Breast epithelium (tissue), 4 donors: ENCODE measurements at places on chromosomes 6 and 20.

- DNase-seq, result no peak
These were observed 19.5 kb upstream of the SLC22A7 start for GRCh38 chr6:43278524-43279078.

GRCh38 chr6:139311831-139312230, 20.0 kb upstream of the TXLNB start:
- no peak for DNase-seq

DNA sequence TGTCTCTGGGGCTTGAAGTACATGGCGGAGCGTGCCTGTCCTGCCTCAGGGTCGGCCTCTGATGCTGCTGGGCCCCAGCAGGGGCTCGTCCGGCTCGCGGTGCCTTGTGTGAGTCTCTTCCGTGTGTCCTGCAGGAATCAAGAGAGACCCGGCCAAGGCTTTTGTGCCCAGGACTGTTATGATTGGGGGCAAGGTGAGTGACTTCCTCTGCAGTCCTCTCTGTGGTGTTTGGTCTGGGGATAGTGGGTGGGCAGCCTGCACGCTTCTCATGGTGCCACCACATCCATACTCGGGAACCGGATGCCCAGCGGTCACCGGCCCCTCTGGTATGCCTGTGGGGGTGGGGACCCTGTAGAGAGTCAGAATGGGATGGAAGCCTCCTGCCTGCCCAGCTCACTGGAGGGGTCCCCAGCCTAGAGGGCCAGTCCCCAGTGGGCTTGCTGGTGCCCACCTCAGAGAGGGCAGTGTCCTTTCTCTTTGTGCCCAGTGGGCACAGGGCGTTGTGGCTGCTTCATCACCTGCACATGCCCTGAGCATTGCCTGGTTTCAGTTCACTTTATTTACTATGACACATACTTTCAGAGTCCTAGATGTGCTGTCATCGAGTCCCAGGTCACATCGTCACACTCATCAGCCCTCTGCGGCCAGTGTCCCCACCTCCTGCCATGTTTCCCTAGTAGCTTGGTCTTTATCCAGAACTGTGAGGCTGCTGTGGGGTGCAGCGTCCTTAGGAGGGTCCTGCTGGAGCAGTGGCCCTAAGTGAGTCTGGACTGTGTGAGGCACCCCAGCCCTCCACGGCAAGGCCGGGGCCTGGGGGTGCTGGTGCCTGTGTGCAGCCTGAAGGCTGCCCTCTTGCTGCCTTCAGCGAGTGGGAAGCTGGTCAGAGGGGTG, 40.7 kb downstream of the PYGB start:
- no peak for DNase-seq

GRCh38 chr20:8471465-8471864, 339.4 kb downstream of the PLCB1 start:
- no peak for DNase-seq

- DNase-seq, result no peak
These were observed 459.2 kb downstream of the RFPL4B start for GRCh38 chr6:112806163-112806865.

GRCh38 chr6:148727104-148727503, 19.7 kb upstream of the UST start:
- no peak for DNase-seq

DNA sequence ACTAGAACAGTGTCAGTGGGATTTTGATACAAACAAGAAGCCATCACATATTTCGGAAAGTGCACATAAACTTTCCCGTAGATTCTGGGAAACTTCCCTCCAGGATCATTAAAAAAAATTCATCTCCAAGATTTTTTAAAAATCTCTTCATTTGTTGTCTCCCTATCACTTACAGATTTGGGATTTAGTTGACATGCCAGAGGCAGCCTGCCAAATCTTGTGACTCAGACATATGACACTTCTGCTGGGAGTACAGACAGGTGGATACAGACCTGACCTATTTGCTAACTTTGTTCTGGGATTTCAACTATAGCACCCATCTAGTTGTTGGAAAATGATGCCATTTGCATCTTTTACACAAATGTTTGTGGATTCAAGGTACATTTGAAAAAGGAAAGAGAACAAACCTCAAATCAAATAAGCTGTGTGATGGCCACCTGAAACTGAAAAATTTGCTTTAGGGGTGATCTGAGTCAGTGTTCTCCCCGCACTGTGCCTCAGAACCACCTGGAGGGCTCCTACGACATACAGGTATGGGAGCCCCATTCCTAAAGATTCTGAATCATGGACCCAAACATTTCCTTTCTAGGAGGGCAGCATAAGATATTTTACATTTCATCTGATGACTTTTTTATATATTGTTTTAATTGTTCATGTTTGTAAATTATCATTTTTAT, 21.9 kb upstream of the CD2AP start:
- DNase-seq, result no peak

- DNase-seq, result peak; percentile 70
These were observed 52.6 kb upstream of the NAA20 start for GRCh38 chr20:19964289-19965265.

DNA sequence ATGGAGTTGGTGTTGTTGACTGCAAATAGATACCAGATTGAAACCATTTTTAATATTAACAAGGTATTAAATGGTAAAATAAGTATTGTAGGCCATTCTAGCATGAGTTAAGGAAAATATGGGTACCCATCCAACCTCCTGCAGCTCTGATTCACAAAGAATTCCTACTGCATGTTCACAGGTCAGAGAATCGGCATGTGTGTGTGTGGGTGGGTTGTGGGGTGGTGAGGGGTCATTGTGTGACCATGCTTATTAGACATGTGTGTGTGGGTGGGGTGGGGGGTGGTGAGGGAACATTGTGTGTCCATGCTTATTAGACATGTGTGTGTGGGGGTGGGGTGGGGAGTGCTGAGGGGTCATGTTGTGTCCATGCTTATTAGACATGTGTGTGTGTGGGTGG, 3.2 kb downstream of the IYD start:
- DNase-seq, result no peak

DNA sequence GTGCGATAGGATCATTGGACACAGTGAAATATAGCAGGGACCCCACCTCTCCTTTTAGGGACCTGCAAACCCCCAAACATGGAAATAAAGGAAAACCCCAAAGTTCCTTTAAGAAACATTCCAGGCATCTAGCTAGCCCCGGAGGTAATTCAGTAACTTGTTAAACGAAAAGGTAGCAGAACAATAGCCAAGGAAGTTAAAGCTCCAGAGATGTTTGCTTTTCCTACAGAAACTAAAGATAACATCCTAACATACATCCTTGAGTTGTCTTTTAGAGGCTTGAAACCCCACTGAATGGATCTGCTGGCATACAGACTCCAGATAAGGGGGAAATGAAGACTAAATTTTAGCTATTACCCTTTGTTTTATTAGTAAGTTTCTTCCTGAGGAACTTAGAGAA, 51.0 kb downstream of the FAM184A start:
- no peak for DNase-seq

DNA sequence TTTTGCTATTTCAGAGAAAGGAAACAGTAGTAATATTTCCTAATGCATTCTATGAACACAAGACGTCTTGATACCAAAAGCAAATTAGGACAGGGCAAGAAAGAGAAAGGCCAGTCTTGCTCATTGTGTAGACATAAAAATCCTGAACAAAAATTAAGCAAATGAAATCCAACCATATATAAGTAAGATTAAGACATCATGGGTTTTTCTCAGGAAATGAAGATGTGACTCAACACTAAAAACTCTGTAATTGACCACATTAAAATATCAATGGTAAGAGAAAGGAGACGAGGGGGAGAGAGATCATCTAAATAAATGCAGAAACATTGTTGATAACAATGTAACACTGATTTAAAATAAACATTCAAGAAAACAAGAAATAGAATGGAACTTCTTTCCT, 205.4 kb downstream of the SOD2 start:
- DNase-seq, result no peak

DNA sequence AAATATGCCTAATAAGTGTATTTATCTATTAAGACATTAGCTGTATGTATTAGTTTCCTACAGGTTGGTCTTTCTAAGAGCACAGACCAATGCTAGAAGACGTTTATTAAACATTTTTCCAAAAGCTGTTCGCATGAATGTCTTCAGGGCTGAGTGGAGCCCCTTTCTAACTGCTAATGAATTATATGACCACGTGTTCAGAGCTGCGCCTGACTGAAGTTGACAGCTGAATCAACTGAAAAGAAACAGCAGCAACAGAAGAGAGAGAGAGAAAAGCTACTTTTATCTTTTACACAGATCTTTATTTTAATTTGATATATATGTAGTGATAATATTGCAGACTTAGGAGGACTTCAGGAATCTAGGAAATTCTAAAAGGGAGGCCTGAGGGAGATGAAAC, 75.2 kb upstream of the ARID1B start:
- no peak for DNase-seq

DNA sequence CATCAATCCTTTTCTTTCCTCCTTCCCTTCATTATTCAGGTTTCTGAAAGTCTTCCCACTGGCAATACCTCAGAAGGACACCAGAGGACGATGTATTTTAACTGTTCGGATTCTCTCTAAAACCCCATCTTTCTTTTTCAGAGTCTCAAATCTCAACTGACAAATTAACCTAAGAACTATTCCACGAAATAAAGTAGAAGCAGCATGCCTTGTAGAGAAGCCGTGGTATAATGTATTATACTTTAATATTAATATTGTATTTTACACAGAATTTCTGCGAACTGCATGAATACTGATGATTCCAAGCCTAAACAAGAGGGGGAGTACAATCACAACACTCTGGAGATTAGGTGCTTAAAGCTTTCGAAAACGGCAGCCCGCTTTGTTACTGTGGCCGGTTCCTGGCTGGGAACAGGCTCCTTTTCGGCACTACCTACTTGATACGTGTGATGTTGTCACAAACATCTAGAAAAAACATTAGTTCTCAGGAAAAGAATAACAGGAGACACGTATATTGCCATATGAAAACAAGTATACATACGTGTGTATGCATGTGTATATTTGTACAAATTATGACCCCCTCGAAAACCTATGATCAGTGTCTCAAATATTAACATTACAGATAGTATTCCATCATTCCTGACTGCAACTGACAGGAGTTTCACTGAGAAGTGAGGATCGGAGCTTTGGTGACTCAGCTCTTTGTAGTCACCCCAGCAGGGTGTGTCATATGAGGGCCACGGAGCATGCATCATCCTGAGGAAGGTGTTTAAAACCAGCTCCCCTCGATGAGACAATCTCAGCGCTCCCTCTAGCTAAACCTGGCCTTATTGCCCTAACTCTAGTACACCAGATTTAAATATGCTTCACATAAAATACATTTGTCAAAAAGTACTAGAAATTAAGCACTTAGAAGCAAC, 319.7 kb upstream of the TCF21 start:
- DNase-seq, result no peak

- DNase-seq, result no peak
These were observed 244.7 kb downstream of the PTPRK start for GRCh38 chr6:128275681-128276080.

DNA sequence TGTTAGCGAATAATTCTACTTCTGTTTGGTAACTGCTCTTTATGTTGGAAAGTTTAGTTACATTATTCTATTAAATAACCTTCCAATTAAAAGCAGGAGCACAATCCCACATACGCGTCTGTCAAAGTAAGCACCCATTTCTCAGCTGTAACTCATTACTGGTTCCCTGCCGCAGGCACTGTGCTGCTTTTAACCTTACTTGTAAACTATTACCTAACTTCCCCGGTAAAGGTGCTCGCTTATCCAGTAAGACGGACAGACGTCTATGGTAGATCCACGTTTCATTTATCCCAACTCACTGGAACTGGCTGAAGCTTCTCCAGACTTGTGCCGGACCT, 529 bp upstream of the ENPP4 start:
- no peak for DNase-seq

- DNase-seq, result no peak
These were observed at the start of gene SYNDIG1 for GRCh38 chr20:24469116-24469893. Gene SYNDIG1 (plus strand): TSS chr20:24469629. CDS start chr20:24543098, 73,469 bp downstream.

- DNase-seq, result no peak
These were observed 12.1 kb upstream of the SUMO4 start for GRCh38 chr6:149387779-149388512.

DNA sequence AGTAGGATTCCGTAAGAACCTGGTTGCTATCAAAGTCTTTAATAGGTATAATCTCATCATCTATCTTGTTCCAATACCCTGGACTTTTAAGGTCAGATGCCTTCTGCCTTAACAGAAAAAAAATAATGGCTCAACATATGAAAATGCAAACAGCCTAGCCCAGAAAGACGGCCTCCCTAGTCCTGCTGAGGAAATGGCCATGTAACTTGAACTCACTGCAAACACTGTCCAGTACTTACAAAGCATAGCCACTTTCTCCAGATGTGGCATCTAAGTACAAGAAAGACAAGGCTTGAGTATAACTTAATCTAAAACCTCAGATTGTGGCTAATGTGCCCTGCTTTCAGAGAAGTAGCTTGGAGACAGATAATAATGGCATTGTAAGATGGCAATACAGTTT, 26.5 kb downstream of the FASTKD5 start:
- no peak for DNase-seq

DNA sequence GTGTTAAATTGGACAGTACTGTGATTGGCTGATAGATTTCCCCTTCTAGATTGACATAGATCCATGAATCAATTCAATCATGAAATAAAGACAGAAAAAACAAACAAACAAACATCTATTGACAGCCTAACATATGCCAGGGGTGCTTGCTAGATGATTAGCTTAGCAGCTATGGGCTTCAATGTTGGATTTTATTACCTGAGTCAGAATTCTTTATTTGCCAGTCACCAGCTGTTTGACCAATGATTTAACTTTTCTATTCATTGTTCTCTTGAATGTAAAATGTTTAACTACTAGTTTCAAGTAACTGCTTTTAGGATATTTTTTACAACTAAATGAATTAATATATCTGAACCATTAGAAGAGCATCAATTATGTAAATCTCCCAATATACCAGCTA, 901.3 kb upstream of the CITED2 start:
- DNase-seq, result no peak

GRCh38 chr6:36360241-36361054, 23.8 kb upstream of the BNIP5 start:
- DNase-seq, result peak; percentile 59

- DNase-seq, result no peak
These were observed 4.9 kb upstream of the TBX18 start for GRCh38 chr6:84769306-84769705.

- no peak for DNase-seq
These were observed 92.5 kb downstream of the SESN1 start for GRCh38 chr6:109002051-109002697.

GRCh38 chr20:8616792-8617191, 452.1 kb upstream of the PLCB4 start:
- no peak for DNase-seq

DNA sequence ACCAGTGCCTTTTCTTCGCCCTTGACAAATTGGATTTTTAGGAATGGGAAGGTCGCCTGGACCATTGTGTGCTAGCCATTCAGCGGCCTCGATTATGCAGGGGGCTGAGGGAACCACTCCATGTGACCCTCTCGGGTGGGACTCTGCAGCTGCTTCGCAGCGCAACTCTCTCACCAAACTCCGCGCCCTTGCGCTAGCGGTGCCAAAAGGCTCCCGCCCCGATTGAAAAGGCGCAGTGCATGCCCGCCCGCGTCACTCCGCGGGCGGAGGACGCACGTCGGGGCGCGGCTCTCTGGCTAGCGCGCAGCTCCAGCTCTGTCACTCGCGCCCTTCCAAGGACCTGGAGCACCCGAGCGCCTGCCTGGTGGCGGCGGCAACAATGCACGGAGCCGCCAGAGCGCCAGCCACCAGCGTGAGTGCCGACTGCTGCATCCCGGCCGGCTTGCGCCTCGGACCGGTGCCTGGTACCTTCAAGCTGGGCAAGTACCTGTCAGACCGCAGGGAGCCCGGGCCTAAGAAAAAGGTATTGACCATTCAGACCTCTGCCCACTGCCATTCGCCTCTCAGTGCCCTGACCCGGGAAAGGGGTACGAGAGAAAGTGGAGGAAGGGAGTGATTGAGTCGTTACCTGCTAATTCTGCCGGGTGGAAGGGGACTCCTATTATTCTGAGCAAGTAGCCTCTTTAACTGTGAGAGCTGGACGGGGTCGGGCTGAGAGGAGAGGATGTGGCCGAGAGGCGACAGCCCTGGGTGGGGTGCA, at the start of gene PRDM13:
Gene PRDM13, plus strand, starts transcription at position 178 of the 760 bp plus-strand sequence. Its CDS starts 202 bp downstream, at position 380.
- no peak for DNase-seq
